ENCODE measurements at places on chromosomes 7 and 10. TPM values are rescaled to one million over a fixed set of nuclear protein-coding genes. Genes with fewer than 3 reads are reported as not detected.

- DNase-seq = no peak
These were observed 11.3 kb downstream of the XRCC2 start for GRCh38 chr7:152664636-152665035.

DNA sequence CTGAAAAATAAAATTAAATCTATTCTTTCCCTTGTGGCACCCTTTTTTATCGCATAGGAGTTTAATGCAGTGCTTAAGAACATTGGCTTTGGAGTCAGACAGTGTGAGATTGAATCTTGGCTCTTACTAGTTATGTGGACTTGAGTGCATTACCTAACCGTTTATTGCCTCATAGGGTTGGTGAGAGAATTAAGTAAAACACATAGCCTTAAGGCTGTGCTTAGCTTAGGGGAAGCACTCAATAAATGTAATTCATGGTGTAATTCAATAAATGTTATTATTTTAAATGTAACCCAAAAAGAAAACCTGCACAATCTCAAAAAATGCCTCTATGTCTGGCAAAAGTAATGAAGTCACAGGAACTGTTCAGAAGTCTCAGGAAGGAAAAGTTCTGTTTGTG lies 2.7 kb downstream of the STK17A start:
- DNase-seq = no peak

DNA sequence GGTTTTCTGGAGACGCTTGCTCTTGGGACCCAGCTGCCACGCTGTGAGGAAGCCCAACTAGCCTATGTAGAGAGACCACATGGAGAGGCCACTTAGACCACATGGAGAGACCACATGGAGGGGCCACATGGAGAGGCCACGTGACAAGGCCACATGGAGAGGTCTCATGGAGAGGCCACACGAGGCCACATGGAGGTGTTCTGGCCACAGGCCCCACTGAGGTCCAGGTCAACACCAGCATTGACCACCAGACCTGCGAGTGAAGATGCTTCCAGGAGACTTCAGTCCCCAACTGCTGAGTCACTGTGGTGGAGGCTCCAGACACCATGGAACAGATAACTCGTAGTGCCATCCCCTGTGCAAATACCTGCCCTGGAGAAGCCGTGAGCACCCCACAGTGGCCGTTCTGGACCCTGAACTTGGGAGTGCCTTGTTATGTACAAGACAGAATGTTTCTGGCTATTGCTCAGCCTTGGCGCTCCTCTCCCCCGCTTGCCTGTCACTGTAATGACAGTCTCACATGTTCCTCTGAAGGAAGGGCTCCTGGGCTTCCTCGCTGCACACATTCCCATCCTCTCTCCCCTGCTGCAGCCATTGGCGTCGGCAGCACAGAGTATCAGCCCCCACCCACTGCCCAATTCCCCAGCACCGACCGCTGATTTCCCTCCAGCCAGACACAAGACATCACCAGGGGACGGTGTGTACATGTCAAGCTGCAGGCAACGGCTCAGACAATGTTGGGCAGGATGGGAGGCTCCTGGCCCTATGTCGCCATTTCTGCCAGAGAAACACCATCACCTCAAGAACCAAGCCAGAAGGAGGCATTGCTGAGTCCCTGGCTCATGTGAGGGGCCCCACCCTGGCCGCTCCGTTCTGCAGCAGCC lies 49.0 kb upstream of the TNRC18 start:
- DNase-seq = no peak

DNA sequence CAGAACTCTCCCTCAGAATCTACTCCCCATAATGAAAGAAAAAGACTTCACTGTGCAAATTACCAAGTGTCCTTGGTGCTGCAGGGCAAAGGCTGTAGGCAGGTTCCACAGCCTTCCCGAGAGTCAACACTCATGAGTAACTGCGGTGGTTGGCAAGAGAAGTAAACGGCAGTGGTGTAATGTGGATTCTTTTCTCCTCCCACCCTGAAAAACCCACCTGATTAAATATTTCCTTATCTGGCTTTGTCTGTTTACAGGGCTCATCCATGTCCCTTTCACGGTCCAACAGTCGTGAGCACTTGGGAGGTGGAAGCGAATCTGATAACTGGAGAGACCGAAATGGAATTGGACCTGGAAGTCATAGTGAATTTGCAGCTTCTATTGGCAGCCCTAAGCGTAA lies 300.9 kb downstream of the BICC1 start:
- DNase-seq = no peak

DNA sequence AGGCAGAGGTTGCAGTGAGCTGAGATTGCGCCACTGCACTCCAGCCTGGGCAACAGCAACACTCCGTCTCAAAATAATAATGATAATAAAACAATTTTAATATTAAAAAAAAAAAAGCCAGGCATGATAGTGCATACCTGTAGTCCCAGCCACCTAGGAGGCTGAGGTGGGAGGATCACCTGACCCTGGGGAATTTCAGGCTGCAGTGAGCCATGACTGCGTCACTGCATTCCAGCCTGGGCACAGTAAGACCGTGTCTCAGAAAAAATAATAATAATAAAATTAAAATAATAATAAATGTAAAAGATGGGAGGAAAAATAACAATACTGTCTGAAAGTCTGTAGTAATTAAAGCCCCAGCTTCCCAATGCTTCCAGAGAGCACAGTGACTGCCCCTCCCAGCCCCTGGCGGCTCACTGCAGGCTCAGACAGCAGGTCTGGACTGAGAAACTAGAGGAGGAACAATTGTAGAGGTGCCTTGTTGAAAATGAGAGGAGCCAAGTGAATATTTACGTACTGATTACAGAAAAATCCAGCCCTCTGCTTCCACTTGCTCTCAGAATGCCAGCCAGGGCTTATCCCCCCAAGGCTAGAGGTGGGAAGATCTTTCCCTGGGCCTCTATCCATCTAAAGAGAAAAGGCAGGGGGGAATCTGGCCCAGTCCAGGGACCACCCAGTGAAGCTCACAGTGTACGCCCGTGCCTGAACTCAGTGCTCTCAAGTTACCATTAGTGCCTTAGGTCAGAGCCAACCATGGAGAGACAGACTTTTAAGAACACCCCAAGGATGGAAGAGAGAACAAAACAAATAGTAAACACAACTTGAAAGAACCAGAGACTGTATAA lies 112.8 kb downstream of the PARD3 start:
- DNase-seq = no peak

The PLAU gene
- not detected for total RNA-seq

The IGF2BP3 gene
- 0.95 TPM for total RNA-seq

The EPHB6 gene
- total RNA-seq = 0.64 TPM

DNA sequence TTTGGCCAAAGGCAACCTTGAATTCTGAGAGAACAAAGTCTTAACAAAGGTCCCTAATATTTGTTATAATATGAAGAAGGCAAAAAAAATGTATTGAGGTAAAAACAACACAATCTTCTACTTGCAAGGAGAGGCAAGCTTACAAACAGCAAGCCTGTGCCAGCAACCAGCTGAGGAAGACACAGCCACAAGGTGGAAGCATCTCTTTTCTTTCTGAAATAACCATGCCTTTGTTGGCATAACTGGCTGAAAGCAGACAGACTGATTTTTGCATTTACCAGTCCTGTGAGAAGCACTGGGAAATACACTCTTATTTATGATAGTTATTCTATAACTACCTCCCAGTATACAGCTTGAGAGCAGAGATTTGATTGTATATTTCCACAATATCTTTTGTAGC lies 292.0 kb downstream of the PHTF2 start:
- no peak for DNase-seq
